ENCODE measurements at places on chromosomes 1 and 21.

DNA sequence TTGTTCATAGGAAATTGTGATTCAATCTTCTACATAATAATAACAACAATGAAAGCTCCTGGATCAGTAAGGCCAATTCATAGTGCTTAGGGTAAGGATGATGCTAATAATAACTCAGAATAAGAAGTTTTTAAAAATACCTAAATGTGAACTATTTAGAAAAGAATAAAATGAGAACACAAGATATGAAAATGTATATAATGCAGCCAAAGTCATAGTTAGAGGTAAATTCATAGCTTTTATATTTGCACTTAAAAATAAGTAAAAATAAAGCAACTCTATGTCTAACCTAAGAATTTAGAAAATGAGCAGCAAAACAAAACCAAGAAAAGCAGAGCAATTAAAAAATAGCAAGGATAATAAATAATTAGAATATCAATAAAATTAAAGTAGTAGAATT is 43.5 kb upstream of the JUN start:
- DNase-seq, result no peak

DNA sequence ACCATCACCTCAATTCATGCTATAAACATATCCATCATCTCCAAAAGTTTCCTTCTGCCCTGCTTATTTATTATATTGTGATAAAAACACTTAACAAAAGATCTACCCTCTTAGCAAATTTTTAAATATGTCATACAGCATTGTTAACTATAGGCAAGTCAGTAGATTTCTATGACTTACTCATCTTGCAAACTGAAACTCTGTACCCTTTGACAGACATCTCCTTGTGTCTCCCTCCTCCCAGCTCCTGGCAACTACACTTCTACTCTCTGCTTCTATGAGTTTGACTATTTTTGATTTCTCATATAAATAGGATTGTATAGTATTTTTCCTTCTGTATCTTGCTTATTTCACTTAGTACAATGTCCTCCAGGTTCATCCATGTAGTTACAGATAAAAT is 174.8 kb downstream of the TNFSF18 start:
- DNase-seq, result no peak

DNA sequence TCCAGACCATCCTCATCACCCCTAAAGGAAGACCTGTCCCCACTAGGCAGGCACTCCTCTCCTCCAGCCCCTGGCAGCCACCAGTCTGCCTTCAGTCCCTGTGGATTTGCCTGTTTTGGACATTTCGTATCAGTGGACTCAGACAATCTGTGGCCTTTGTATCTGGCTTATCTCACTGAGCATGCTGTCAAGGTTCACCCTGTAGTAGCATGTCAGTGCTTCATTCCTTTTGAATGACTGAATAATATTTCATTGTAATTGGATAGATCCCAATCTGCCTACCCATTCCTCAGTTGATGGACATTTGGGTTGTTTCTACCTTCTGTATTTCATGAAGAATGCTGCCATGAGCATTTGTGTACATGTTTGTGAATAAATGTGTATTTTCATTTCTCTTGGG is 32.9 kb upstream of the RNF187 start:
- DNase-seq, result no peak

GRCh38 chr1:20618550-20618949 is 14.7 kb upstream of the PINK1 start:
- no peak for DNase-seq

GRCh38 chr1:166272851-166273250 is 106.0 kb upstream of the FAM78B start:
- DNase-seq, result no peak

- DNase-seq, result no peak
Measured at GRCh38 chr1:40599926-40600325, 65.6 kb downstream of the RIMS3 start.

DNA sequence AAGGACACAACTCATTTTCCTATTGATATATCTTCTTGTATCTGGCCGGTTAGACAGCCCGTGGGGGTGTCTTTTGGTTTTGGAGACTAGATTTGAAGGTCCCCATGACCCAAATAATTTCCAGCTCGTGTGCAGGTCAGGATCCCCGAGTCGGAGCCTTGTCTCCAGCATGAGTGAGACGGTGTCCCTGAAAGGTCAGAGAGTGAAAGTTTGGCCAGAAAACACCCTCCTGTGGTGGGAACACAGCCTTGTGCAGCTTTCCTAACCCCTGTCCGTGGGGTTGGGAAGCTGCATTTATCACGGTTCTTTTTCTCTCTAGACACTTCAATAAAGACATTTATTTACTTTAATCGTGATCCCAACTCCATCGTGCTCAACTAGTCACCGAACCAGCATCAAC is 17.6 kb downstream of the COQ8A start:
- no peak for DNase-seq

DNA sequence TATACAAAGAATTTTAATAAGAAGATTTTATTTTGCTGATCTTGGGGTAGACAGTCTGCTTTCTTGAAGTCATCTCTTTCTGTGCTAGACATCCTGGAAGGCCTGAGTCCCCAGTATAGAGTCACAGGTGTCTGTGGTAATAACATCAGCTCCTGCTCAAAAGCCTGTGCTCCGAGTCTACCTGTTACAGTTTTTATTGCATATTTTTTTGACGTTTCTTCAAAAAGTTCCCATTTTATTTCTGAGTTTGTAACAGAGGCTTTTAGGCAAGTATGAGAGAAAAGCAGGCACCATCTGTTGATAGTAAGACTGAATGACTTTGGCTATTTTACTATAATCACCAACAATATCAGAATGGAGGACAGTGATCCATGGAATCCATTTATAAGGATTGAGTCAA is 58.0 kb upstream of the WDR26 start:
- DNase-seq, result no peak

DNA sequence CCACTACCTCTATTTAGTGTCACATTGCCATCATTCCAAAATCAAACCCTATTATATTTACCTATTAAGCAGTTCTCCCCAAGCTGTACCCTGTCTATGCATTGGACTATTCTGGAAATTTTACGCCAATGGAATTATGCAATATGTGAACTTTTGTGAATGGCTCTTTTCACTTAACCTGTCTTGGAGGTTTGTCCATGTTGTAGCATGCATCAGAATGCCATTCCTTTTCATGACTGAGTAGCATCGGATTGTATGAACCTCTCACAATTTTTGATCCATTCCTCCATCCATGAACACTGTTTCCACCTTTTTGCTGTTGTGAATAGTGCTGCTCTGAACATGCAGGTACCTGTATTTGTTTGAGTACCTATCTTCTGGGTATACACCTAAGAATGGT is 33.7 kb downstream of the FAM163A start:
- no peak for DNase-seq

DNA sequence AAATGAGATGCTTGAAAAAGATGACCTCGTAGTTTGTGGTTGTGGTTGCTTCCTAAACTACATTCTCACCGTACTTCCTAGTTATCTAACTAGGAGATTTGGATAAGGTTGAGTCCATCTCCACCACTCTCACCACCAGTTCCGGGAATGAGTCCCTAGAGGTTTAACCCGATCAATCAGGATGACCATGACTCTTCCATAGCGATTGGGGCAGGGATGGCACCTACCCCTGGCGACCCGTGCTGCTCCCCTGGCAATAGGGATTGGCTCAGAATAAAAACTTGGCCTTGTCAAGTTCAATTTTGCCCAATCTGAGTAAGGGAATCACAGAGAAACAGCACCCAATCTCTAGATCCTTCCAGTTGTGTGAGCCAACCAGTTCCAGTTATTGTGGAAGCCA is 2.7 kb upstream of the MIS18A start:
- no peak for DNase-seq

DNA sequence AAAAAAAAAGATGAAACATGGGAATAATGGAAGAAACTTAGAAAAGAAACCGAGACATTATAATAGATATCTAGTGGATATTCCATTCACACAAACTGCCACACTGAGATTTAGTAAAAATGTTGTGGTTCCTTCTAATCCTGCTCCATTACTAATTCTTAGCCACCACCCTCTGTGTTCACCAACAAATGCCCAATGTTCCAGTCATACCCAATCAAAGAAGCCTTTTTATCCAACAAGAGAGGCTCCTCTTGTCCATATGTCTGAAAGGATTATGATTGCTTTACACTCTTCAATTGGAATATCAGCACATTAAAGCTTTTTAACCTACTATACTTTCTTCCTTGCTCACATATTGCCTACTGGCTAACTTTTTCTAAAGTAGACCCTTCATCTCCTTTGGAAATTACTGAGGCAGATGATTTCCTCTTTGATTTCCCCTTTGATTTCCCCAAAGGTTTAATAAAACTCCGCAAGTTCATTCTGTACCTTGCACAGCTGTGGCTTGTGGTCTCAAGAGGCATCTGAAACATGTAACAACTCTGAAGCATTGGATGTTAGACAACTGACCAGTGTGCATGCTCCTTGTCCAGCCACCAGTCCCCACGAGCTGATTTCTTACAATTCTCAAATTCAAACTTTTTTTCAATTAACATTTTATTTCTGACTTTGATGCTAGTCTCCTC is 305.6 kb upstream of the LYPLAL1 start:
- no peak for DNase-seq

DNA sequence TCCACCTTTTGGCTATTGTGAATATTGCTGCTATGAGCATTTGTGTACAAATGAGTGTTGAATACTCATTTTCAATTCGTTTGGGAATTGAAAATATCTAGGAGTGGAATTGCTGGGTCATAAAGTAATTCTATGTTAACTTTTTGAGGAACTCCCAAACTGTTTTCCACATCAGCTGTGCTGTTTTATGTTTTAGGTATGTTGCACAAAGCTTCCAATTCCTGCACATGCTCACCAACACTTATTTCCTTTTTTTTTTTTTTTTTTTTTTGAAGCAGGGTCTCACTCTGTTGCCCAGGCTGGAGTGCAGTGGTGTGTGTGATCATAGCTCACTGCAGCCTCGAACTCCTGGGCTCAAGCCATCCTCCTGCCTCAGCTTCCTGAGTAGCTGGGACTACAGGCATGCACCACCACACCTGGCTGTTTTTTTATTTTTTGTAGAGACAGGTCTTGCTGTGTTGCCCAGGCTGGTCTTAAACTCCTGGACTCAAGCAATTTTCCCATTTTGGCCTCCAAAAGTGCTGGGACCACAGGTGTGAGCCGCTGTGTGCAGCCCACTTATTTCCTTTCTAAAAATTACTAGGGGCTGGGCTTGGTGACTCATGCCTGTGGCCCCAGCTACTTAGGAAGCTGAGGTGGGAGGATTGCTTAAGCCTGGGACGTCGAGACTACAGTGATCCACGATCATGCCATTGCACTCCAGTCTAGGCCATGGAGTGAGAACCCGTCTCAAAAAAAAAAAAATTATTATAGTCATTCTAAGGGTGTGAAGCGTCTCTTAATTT is 33.4 kb downstream of the TMCC2 start:
- no peak for DNase-seq

GRCh38 chr1:63912643-63913042 is 138.8 kb downstream of the ROR1 start:
- no peak for DNase-seq

DNA sequence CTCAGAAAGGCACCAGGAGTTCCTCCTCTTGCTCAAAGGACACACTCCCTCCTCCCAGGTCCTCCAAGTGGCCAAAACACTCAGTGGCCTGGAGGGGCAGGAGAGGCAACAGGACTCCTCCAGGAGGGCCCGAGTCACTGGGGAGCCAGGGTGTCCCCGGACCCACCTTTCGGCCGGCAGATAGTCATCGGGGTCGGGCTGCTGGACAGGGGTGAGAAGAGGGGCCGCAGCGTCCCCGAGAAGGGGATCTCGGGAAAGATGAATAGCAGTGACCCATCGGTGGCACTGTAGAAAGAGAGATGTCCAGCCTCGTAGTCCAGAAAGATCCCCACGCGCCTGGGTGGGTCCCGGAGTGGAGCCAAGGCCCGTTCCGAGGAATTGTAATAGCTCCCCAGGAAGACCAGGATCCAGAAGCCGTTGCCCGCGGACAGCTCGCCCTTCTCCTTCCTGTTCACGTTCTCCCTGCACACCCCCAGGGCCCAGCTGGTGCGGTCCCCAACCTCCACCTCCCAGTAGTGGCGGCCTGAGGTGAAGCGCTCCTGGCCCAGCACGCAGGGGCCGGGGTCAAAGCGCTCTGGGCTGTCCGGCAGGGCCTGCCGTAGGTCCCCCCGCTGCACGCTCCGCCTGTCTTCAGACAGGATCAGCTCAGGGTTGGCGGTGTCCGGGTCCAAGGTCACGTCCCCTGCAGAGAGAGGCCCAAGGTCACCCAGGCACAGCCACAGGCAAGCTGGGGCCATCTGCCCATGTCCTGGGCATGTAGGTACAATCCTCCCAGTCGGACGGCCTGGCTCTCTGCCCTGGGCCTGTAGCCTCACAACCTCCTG is 11.9 kb downstream of the TRIM11 start:
- DNase-seq, result peak; percentile 24

GRCh38 chr1:247905181-247905580 is 9.8 kb downstream of the OR2W3 start:
- no peak for DNase-seq

GRCh38 chr1:189708674-189709073 is 769.0 kb downstream of the BRINP3 start:
- DNase-seq, result peak; percentile 45

- no peak for DNase-seq
Measured at GRCh38 chr1:67827688-67828087, 5.6 kb downstream of the GNG12 start.

- peak; percentile 77 for DNase-seq
Measured at GRCh38 chr1:66402194-66402593, 131.8 kb upstream of the SGIP1 start.

- no peak for DNase-seq
Measured at GRCh38 chr1:19922015-19922688, 1.3 kb downstream of the PLA2G2E start.

- no peak for DNase-seq
Measured at GRCh38 chr1:225070972-225071371, 141.5 kb downstream of the DNAH14 start.

- DNase-seq, result no peak
Measured at GRCh38 chr21:34298534-34299167, 65.2 kb upstream of the KCNE2 start.

DNA sequence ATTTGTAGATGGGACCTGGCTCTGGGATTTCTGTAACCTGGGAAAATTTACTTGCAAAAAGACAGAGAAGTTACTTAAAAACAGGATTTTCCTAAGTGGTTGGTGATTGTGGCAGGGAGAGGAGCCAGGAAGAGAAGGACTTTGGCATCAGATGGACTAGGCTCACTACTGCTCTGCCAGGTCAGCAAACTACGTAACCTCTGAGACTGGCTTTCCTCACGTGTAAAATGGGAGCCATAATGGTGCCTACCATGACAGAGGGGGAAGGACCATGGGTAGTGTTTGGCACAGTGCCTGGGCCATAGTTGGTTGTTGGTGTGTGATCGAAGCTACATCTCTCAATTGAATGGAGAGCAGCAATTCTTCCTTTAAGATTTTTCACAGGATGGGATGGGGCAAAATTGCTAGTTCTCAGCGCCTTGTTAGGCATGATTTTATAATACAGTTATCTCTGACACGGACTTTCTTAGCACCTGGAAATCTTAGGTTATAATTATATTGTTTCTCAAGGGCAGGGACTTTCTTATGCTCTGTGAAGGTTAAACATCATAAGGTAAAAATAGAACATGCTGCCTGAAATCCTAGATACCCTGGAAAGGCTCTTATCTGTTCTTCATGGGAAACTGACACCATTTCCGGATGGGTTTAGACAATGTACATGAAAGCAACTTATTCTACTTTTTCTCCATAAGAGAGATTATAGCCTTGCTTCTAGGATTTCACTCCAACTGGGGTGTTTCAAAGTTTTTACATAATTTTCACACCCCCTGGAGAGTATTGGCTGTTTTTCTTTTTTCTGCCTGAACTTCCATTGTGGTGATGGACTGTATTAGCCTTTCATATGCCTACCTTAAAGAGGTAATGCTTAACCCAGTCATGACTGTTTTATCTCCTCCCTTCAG is 10.9 kb downstream of the ROR1 start:
- DNase-seq, result no peak
